ENCODE measurements at places on chromosomes 16 and 17.

DNA sequence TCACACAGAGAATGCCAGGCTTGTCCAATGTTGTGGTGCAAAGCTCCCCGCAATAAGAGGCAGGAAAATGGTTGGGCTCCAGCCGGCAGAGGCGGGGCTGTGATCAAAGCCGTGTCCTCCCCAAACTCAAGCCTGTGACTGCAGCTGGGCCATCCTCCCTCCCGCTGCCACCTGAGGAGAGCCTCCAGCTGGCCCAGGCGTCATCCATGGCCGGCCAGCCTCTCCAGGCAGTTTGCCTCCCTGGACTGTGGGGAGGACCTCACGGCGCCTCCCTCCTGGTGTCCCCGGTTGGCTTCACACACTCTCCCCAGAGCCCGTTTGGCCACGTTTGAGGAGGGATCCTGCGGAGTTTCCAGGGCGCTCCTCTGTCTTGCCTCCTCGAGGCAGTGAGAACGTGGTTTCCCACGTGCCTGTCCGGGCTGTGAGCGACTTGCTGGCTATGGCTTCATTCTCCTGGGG lies 134.1 kb downstream of the IRF8 start:
- peak; percentile 78 for DNase-seq

GRCh38 chr16:70694088-70694867 lies 8.4 kb upstream of the MTSS2 start:
- no peak for DNase-seq

- DNase-seq: no peak
Measured at GRCh38 chr16:15963307-15963910, 14.0 kb downstream of the ABCC1 start.

DNA sequence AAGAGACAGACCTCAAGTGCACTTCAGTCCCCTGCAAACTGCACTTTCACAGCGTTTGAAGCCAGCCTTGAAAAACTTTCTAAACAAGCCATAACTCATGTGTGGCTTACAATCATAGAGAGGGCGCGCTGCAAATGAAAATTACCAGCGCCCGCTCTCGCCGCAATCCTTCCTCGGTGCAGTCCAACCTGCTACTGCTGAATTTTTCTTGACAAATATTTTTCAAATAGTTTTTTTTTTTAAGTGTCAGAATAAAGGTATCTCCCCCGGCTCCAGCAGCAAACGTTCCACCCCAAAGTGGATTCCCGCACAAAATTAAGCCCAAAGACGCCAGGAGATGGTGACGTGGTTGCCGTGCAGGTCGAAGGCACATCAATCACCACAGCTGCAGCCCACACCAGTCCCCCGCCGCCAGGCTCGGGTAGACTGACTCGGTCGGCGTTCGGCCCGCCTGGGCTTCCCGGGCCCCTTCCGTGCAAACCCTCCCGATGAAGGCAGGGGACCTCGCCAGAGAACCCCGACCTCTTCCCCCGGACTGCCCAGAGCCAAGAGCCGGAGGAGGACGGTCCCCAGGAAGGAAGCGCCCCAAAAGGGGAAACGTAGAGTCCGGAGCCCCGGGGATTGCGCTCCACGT lies 630 bp downstream of the GRB2 start:
- peak; percentile 55 for DNase-seq

DNA sequence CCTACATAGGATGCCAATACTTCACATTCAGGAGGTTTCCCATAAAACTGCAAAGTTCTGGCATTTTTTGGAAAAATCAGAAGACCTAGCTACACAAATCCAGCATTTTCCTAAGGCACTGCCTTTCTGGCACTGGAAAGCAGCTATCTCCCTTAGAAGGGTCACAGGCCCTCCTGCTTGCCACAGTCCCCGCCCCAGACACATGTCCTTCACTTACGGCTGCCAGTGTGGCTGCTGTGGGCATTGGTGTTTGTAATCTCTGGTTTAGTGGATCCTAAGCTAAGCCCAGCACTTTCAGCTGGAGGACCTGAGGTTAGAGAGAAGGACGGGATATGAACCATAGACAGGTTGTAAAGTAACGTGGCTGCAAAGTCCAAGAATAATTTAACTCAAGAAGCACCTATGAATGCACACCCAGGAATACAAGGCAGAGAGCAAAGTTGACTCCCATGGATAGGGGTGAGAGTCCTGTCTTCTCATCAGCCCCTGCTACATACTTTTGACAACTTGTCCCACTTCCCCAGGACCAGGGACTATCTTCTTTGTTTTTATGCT lies 100.0 kb downstream of the XYLT1 start:
- DNase-seq: no peak

DNA sequence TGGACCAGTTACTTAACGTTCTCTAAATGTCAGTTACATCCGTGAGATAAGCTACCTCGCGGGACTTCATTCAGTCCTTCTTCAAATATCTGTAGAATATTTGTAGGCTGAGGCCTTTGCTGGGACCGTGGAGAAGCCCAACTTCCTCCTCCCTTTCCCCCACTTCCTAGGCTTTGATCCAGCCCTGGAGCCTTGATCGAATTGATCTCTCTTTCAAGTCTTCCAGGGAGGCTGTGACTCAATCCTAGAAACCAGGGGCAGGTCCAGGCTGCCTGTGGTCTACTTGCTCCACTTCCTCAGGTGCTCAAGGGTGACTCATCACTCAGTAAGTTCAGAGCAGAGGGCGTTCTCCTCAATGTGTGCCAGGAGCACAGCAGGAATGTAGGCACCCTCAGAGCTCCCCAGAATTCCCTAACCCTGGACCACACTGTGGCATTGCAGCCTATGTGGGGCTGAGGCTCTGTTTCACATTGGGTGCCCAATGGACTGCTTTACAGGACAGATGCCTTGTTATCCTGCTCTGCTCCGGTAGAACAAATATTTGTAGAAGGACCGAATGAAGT lies 11.2 kb upstream of the CEP20 start:
- no peak for DNase-seq

DNA sequence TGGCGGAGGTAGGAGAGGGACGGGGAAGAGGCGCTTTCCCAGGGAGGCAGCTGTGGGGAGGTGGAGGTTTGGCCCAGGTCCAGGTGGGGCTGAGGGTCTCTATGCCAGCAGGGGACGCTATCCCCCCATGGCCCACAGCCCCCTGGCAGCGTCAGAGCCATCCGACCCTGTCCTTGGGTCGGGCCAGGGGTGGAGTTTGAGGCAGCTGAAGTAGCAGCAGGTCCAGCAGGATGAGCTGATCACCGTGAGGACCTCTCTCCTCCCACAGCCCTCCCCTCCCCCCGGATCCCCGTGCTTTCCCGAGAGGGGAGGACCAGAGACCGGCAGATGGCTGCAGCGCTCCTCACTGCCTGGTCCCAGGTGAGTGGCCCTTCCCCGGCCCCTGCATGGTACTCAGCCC lies 3.2 kb downstream of the ZNF205 start:
- DNase-seq: no peak

DNA sequence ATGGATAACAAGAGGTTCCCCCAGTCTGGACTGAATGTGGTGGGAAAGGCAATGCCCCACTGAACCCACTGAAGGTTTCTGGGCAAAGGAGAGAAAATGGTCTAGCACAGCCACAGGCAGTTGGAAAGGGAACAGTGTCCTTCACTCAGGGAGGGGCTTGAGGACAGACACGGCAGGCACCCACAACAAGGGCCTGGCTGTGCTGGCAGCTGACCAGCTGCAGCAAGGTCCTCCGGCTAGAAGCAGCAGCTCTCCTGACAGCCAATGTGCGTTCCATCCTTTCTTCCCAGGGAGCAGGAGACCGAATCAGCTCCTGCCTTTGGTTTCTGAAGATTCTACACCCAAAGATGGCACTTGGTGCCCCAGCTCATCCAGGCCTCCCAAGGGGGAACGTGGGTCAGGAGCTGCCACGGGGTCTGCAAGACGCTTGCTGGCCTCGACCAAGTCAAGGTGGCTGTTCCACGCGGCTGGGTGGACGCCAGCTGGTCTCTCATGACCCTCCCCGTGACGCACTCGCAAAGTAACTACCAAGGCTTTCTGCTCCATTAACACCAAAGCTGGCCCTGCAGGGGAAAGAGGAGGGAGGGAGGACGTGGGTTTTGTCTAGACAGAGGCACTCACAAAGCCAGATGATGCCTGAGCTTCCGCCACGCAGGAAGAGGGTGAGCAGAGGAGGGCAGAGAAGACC lies 11.1 kb downstream of the ABR start:
- no peak for DNase-seq

GRCh38 chr17:78790552-78790951 lies 8.5 kb upstream of the CYTH1 start:
- DNase-seq: no peak

DNA sequence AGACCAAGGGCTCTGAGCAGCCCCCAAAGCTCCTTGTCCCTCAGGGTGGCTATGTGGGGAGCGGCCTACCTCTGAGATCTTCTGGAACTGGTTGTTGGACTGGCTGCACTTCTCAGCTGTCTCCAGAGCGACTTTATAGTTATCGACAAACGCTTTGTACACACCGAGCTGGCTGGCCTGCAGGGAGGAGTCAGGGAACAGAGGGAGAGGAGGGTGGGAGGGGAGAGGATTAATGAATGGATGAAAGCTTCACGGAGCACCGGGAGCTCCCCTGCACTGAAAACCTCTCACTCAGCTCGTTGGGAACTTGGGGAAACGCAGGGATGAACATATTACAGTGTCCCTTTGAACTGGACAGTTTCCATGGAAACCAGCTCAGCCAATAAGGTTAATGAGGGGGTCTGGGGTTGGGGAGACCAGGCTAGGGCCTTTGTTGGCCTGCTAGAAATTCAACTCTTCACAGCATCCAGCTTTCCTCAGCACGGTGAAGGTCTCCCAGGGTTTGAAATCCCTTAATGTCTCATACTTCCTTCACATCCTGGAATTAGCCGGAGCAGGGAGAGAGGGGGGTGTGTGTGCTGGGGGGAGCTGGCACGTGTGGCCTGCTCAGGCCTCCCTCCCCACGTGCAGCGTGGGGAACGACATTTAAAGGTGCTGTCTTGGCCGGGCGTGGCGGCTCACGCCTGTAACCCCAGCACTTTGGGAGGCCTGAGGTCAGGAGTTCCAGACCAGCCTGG lies 86.7 kb downstream of the TIMM22 start:
- no peak for DNase-seq

DNA sequence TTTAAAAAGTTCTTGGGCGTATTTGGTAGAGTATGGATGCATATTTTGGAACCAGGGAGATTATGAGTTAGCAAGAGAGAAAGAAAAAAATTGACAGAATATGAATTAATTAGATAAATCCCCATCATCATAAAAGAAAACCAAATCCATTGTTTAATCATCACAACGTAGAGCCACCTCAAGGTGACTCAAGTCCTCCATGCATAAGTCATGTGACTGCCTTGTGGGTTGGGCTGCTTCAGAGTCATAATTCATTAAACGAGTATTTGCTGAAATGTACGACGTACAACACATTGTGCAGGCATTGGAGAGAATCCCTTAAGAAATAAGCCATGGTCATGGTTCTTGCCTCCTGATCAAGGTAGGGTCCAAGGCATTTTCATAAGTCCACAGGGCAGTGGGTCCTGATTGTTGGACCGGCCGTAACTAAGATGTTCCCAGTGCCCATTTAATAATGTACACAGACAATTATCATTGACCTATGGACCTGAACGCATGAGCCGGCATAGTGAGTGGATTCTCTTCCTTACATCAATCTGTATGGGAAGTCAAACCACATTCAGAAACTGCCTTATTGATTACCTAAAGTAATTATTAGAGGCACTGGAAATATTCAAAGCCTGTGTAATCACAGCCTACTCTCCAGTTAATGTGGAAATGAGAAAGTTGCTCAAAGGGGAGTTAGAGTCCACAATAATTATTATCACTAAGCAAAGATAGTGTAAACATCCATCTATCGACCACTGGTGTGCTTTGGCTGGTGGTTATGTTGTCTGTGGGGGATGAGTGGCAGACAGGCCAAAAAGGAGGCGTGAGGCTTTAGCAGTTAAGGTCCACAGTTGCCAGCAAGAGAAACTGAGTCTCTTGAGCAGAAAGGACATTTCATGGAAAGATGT lies 165.4 kb downstream of the PITPNC1 start:
- no peak for DNase-seq

GRCh38 chr16:77961814-77962213 lies 60.5 kb upstream of the CLEC3A start:
- no peak for DNase-seq

- DNase-seq: no peak
Measured at GRCh38 chr16:20847550-20847949, 41.2 kb downstream of the REXO5 start.

GRCh38 chr16:74268372-74268782 lies 28.2 kb upstream of the PSMD7 start:
- DNase-seq: no peak

- no peak for DNase-seq
Measured at GRCh38 chr16:9097266-9098219, 6.1 kb downstream of the HAPSTR1 start.

DNA sequence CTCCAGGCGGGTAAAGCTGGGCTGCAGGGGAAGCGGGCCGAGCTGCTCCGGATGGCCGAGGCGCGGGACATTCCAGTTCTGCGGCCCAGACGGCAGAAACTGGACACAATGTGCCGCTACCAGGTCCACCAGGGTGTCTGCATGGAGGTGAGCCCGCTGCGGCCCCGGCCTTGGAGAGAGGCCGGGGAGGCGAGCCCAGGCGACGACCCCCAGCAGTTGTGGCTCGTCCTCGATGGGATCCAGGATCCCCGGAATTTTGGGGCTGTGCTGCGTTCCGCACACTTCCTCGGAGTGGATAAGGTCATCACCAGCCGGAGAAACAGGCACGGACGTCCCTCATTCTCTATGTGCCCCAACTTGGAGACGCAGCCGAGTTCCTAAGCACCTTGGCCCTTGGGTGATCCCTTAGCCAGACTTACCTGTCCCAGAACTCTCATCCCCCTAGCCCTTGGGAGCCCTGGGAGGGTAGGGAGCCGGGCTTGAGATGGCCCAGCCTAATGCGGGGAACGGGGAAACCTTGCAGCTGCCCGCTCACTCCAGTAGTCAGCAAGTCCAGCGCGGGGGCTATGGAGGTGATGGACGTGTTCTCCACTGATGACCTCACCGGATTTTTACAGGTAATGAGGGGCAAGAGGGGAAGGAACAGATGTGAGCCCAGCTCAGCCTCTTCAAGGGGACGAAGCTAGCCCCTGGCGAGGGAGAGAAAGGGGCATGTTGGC lies 806 bp downstream of the MRM1 start:
- no peak for DNase-seq

- no peak for DNase-seq
Measured at GRCh38 chr17:64256913-64257807, 5.9 kb downstream of the TEX2 start.

GRCh38 chr17:4247971-4248388 lies 15.8 kb downstream of the ANKFY1 start:
- no peak for DNase-seq

- DNase-seq: no peak
Measured at GRCh38 chr17:60361889-60362288, 30.0 kb downstream of the USP32 start.

GRCh38 chr16:12975766-12976165 lies 74.4 kb downstream of the SHISA9 start:
- no peak for DNase-seq
